Aorta (tissue), 5 donors: ENCODE measurements at places on chromosomes 7 and 10. TPM values are rescaled to one million over a fixed set of nuclear protein-coding genes. Genes with fewer than 3 reads are reported as not detected.
A peak's percentile ranks its signal among the peaks of the same experiment; 100 is the strongest.

The CDHR1 gene
- 0.42 TPM for total RNA-seq

The JAZF1 gene
- 23.8 TPM for total RNA-seq

- DNase-seq, result no peak
Measured at GRCh38 chr10:74394416-74394969, 243.5 kb downstream of the ADK start.

- no peak for DNase-seq
Measured at GRCh38 chr10:18185621-18186020, 45.4 kb downstream of the CACNB2 start.

The JAKMIP3 gene
- 0.99 TPM for total RNA-seq

- no peak for DNase-seq
Measured at GRCh38 chr10:35150308-35150707, 23.7 kb downstream of the CREM start.

DNA sequence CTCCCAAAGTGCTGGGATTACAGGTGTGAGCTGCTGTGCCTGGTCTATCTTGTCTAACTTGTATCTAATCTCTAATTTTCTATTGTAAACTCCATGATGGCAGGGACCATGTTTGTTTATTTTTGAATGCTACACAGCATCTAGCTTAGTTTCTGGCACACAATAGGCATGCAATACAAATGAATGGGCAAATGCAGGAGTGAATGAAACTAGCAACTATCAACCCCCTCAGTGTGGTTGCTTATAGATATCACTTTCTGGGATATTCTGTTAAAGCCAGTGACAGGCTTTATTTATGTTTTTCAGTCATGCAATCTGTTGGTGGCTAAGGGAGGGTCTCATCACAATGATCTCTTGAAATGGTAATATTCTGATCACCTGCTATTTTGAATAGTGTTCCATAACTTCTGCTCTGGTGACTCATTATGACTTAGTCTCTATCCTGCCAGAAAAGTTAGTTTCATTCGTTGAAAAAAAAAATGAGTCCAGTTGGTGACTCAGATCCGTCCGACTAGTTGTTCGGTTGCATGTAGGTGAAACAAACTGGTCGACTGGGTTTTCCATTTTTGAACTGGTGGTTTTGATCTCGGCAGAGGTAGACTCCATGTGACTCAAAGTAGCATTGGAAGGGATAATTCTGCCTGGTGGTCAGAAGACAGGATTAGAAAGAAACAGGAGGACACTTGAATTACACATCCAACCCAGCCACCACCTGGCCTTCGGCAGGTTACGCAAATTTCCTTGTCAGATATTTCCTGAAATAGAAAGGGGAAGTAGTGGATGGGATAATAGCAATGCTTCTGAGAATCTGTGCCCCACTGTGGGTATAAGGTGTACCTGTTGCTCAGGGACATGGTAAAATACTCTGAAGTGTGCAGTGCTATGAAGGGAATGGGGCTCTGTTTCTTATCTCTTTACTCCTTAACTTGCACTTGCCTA, 76.8 kb downstream of the GATA3 start:
- DNase-seq, result no peak

DNA sequence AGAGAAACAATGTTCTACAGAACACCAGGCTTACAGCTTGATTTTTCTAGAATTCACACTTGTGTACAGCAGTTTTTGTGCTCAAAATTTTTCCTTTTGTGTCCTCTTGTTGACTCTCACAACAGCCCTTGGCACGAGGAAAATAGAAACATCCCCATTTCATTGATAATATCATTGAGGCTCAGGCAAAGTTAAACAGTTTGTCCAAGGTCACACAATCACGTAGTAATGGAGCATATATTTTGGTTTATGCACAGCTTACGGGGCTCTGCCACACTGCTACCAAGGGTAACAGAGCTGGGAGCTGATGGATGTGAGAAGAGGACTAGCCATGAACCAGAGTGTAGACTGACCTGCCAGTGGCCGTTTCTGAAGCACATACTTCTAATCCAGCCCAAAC, 292.0 kb downstream of the FZD1 start:
- no peak for DNase-seq

The ADAMTS14 gene
- total RNA-seq, result 2.4 TPM

DNA sequence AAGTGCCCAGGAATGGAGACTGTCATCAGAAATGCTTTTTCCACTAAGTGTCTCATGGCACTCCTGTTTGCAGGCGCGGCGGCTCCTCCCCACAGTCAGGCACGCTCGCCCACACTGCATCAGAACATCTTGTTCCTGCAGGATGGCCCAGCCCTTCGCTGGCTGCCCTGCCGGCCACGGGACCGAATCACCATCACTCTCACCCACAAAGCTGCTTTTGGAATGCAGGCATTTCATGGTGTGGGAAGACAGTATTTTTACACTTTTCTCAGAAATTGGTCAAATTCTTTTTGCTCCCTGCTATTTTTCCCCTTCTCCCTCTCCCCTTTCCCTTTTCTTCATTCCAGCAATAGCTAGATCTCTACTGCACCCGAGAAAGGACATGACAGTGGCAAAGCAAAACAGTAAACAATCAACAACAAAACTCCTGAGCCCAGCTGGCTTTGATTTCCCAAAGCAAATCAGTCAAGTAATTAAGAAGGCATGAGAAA, 176.1 kb upstream of the TNS3 start:
- peak; percentile 91 for DNase-seq

DNA sequence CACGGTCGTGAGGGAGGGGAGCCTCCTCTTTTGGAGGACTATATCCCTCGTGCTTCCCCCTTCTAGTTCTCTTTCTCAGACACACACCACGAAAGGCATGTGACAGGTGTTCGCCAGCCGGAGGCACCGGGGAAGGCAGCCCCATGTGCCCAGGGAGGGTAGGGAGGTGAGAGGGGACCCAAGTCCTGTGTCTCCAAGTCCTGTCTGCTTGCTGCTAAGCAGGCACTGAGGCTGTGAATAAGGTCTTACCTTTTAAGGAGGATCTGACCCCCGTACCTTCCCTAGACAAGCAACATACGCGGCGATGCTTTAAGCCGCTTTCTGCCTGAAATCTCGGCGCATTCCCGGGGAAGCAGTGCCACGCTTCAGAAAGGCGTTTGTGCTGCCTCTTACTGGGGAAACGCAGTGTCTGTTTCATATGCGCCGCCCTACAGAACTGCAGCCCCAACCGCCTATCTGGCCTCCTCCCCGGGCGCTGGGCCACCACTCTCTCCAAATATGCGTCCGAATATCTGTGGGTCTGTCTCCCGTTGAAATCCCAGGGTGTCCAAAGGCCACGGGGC, 770 bp downstream of the PLXNA4 start:
- DNase-seq, result peak; percentile 82
